ENCODE measurements at places on chromosomes 16 and 17.

- no peak for DNase-seq
These were observed 56.9 kb downstream of the WWP2 start for GRCh38 chr16:69818891-69819545.

DNA sequence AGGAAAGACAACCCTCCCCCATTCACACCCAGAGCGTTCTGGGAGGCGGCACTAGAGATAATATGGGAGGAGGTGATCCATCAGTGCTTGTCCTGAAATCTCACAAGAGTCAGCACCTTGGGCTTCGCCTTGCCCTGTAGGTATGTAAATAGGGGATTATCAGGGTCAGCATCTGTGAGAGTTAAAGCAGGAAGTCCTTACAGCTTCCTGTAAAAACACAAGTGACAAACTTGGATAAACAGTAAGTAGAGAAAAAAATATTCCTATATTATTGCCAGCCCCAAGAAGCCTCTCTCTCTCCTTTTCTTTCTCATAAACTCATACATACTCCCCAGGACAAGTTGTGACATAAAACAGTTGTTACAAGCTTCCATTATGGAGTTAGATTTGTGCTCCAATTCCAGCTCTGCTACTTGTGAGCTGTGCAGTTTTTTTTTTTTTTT lies 187.7 kb downstream of the MAF start:
- DNase-seq: no peak

- no peak for DNase-seq
These were observed 37.2 kb downstream of the SLC38A8 start for GRCh38 chr16:84005391-84005790.

- DNase-seq: no peak
These were observed 36.3 kb downstream of the LYRM9 start for GRCh38 chr17:27856676-27857432.

DNA sequence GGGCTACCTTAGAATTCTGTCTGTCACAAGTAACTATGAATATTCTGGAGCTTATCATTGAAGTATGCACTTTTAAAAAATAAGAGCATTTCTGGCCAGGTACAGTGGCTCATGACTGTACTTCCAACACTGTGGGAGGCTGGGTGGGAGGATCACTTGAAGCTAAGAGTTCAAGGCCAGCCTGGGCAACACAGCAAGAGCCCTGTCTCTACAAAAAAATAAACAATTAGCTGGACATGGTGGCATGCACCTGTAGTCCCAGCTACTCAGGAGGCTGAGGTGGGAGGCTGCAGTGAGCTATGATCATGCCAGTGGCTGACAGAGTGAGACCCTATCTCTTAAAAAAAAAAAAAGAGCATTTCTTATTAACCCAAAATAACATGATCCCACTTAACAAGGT lies 60.0 kb upstream of the BRD7 start:
- no peak for DNase-seq

DNA sequence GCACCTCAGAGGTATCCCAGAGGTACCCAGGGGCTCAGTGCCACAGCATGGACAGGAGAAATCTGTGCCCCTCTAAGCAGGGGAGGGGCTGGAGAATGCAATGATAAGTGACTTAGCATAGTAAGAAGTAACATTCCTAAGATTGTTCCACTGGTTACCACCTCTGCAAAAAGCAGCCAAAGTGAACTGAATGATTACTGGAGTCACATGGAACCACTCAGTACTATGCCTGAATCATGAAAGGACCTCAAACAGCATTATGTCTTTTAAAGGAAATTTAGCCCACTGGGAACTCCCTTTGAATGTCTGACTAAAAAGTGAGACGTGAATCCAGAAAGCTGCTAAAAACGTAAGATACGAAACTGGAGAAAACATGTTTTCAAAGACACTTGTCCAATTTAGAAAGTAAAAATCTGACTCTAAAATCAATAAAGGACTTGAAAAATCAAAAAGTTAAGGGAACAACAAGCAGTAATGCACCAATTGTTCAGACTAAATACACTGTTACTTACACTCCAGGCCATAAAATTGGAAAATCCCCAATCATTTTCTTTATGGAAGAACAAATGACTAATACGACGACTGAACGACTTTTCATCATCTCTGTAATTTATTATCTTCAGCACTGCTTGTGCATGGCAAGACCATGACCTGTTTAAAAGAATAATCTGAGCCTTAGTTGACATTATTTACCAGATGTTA lies 38.6 kb downstream of the LITAFD start:
- DNase-seq: no peak

- DNase-seq: no peak
These were observed 4.5 kb downstream of the HOXB9 start for GRCh38 chr17:48621410-48622392.

DNA sequence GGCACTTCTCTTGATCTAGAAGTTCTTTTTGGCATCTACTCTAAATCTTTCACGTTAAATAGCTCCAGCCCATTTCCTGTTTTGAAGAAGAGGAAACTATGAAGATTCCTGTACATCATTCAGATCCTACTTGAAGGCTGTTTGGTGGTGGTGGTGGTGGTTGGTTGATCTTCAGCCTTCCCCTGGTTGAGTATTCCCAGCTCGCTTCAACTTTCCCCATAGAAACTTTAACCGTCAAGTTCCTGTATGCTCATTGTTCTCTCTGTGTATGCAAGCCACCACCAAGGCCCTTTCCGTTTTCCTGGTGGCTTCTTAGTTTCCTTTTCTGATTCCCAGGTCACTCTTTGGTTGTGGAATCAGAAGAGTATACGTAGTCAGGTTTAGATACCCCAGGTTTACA lies 3.3 kb downstream of the LRRC46 start:
- DNase-seq: no peak

DNA sequence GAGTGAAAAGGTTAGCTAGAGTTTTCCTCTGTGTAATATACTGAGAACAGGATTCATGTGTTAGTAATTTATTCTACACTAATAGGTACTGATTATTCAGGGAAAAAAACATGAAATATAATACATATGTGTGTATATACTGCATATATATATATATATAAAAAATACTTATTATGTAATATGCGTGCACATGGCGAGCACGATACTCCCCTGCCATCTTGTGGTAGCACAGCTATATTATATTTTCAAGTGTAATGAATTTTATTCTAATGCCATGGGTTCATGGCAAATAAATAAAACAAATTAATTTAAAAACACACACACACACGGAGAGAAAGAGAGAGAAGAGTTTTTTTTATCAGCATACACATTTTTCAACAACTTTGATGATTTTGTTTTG lies 460.6 kb downstream of the KCNJ2 start:
- DNase-seq: no peak

- no peak for DNase-seq
These were observed 3.4 kb downstream of the LYRM1 start for GRCh38 chr16:20903899-20904506.

DNA sequence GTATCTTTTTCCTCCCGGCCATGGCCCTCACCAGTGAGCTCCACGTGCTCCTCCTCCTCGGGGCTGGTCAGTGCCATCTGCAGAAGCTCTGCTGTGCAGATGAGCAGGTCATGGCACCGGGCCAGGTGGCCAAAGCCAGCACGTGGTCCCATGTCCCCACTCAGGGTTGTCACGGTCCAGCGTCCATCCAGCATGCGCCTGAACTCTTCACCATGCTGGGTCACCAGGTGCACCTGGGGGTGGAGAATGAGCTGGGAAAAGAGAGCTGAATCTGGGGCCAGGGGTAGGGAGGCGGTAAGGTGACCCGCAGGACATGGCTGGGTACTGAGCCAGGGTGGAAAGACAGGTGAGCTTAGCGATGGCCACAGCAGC lies 1.3 kb downstream of the DHX58 start:
- DNase-seq: no peak

GRCh38 chr17:35729405-35729833 lies 2.0 kb upstream of the RASL10B start:
- DNase-seq: no peak

GRCh38 chr16:65415460-65415859 lies 293.6 kb upstream of the CDH11 start:
- no peak for DNase-seq

GRCh38 chr17:81456798-81457197 lies 55.8 kb downstream of the ACTG1 start:
- DNase-seq: no peak

DNA sequence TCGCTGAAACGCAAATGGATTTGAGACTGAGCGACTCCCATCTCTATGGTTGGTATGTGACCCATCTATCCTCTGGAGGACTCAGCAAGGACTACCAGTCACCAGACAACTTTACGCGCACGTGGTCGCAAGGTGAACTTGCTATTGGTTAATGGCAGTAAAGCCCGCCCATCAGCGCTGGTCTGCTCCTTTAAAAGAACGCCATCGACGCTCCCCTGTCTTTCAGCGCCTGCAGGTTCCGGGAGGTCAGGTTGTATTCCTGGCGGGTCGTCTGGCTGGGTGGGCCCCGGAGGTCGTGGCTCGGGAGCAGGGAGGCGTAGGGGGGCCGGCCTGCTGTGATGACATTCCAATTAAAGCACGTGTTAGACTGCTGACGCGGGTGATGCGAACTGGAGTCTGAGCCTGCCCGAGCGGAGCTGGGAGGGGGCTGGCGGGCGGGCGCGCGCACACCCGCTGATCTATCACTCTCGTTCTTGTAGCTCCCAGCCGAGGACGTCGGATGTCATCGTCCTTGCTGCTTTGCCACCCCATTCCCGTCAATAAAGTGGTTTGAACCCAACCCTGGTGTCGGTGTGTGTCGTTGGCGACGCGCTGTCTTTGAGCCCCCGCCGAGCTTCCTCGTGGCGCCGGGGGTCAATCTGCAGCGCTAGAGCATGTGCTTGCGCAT lies 15.9 kb upstream of the ERN1 start:
- peak; percentile 98 for DNase-seq

GRCh38 chr16:75653922-75654321 lies 6.3 kb downstream of the TERF2IP start:
- no peak for DNase-seq

DNA sequence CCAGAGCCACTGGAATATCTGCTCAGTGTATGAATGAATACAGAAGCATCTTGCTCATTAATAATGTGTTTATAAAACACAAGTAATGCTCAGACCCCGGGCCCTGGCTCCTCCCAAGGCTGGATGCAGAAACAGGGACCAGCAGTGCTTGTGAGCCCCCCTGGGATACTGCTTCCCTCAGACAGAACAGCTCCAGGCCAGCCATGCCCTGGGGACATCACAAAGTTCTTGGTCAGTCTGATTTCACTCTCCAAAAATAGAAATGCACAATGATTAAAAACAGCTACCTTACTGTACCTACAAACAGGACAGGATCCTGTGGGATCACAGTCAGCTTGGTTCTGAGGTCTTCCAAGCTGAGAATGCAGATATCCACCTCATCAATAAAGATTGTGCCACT lies 68.2 kb downstream of the ABCC12 start:
- no peak for DNase-seq

GRCh38 chr16:84526794-84527531 lies 22.5 kb upstream of the MEAK7 start:
- DNase-seq: no peak

DNA sequence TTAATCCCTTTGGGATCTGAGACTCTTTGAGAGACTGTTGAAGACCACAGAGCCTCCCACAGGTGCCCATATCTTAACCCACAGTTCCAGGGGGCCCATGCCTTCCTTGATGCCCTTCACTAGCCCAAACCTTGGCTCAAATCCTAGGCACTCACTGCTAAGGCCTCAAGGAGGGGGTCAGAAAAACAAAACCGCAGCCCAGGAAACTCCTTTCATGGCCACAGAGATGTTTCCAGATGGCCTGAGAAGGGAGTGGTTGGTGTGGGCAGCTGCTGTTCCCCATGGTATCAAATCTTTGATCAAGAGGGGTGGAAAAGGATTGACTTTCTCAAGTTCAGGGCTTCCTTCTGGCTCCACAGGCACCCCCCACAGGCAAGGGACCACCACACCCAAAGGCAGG lies 44.7 kb downstream of the CDH1 start:
- no peak for DNase-seq

DNA sequence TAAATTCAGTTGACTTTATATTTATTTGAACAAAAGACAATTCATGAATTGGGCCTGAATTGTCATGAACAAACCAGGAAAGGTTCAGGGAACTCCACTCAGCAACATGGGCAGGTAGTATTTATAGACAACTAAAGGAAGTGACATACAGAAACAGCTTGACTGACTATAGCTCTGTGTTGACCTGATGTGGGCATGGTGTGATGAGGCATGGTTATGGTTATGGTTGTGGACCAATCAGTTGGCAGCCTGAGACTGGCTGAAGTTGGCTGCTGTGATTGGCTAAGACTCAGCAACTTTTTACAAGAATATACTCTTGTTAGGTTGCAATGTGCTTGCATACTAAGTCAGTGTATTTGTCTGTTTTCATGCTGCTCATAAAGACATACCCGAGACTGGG lies 108.4 kb downstream of the HS3ST3B1 start:
- DNase-seq: no peak

- peak; percentile 16 for DNase-seq
These were observed 1.2 kb downstream of the TMEM106A start for GRCh38 chr17:43212641-43213490.

DNA sequence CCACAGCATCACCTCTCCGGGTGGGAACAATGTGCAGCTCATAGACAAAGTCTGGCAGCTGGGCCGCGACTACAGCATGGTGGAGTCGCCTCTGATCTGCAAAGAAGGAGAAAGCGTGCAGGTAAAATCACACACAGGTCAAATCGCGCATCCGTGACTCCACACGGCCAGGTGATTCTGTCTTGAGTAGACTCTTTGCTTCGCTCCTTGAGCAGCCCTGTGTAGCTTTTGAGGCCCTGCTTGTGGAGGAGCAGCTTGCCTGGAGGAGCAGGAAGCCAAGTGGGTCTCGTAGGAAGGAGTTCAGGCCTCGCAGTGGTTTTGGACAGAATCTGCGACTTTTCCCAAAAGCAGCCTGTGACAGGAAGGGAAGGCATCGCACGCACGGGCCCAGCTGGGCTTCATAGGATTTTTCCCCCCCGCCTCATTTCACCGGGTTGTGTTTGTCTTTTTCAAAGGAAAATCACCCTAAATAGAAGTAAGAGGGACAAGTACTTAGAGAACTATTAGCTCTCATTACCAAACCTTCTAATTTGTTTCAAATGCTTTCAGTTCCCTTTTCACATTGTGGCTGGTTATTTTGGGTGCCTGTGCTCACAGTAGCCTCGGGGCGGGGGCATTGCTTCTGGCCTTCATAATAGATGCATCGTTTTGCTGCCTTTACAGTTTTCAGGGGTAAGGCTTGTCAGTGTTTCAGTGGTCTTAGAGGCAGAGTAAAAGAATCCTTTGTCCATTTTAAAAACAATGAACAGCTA lies 71.5 kb downstream of the SEC14L1 start:
- DNase-seq: no peak

GRCh38 chr17:32104158-32104557 lies 38.1 kb upstream of the RHOT1 start:
- peak; percentile 29 for DNase-seq

DNA sequence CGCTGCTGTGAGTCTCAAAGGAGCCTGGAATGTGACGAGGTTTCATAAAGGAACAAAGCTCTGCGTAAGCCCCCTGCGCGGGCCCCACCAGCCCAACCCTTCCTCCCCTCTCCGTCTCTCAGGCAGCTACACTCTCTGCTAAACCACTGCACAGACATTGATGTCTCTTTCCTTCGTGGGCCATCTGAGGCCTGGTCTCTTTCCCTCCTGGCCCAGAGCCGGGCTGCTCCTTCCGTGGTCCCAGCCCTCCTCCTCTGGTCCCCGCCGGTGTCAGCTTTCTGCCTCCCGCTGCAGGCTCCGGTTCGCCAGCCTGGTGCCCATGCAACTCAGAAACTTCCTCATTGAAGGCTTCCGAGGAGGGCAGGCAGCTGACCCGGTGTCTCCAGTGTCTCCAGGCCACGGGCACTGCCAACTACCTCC lies 7.4 kb downstream of the SCARF1 start:
- DNase-seq: no peak

- no peak for DNase-seq
These were observed 5.6 kb upstream of the SLC38A10 start for GRCh38 chr17:81300586-81301155.

GRCh38 chr16:76108460-76108859 lies 168.7 kb upstream of the CNTNAP4 start:
- DNase-seq: no peak

- DNase-seq: peak; percentile 24
These were observed 10.5 kb downstream of the CDK5RAP3 start for GRCh38 chr17:47981462-47981861.

All from CD8-positive, alpha-beta T cell (primary cell).